Ovary (tissue), 10 donors: ENCODE measurements at places on chromosomes 5 and 9. TPM values are rescaled to one million over a fixed set of nuclear protein-coding genes. Genes with fewer than 3 reads are reported as not detected.
A peak's percentile ranks its signal among the peaks of the same experiment; 100 is the strongest.

DNA sequence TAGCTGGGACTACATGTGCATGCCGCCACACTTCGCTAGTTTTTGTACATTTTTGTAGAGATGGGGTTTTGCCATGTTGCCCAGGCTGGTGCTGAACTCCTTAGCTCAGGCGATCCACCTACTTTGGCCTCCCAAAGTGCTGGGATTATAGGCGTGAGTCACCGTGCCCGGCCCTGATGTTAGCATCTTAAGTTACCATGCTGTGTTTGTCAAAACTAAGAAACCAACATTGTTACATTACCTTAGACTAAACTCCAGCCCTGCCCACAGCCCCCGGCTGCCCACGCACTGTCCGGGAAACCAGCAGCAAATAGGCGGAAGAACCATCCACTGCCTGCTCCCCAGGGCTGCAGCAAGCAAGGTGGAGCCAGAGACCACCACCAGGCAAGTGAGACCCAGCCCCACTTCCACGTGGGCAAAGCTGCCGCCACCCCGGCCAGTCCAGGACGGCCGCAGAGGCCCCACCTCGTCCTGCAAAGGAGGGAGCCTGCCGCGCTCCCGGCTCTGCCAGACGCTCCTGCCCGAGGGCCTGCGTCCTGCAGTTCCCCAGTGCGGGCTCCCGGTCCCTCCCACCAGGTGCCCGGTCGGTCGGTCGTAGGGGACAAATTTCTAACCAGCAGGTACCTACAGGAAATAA, 35.7 kb upstream of the TXN start:
- DNase-seq: no peak

DNA sequence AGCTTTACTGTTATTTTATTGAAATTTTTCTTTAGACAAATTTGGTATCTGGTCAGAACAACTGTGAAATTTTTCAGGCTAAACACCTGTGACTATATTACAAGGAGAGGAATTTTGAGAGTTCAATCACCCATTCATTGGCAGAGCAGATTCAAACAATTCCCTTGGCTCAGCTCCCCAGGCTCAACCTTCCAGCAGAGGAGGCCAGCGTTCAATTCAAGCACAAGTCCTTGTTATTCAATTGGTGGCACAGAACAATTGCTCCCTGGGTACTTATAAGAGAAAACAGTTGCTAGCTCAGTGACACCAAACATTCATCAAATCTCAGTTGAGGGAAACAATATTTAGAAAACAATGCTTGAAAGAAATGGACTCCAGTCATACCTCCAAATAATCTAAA, 83.3 kb downstream of the SUSD1 start:
- no peak for DNase-seq

DNA sequence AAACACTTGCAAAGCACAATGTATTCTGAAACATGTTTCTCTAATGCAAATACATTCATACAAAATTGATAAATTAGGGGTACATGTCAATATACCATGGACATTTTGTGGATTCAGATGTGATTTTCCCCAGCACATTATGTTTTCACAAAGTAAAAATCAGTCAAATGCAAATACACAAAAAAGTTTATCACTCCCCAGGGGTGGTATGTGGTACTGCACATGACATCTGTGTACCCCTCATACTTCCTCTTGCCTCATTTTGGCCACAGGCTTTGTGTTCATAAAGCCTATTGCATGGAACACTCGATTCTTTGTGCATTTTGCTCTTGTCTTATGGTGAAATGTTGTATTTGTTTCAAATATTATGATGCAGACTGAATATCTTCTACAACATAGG, 116.8 kb upstream of the PDE4D start:
- no peak for DNase-seq

DNA sequence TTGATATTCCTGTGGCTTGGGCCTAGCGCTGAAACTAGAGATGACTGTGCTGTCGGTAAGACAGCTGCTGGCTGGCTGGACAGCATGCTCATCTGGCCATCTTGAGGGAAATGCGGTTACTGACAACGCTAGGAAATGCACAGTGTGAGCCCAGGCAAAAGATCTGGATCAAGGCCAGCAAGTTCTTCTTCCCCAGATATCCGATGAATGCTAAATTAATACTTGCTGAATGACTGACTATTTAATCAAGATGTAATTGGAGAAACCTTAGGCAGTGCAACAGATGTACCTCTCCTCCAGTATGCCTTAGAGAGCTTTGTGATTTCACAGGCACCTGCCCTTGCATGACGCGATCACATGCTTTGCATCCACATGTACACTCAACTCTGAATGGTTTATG, 659.1 kb downstream of the EFNA5 start:
- no peak for DNase-seq

GRCh38 chr5:178407646-178408045, 175.0 kb upstream of the PHYKPL start:
- no peak for DNase-seq

DNA sequence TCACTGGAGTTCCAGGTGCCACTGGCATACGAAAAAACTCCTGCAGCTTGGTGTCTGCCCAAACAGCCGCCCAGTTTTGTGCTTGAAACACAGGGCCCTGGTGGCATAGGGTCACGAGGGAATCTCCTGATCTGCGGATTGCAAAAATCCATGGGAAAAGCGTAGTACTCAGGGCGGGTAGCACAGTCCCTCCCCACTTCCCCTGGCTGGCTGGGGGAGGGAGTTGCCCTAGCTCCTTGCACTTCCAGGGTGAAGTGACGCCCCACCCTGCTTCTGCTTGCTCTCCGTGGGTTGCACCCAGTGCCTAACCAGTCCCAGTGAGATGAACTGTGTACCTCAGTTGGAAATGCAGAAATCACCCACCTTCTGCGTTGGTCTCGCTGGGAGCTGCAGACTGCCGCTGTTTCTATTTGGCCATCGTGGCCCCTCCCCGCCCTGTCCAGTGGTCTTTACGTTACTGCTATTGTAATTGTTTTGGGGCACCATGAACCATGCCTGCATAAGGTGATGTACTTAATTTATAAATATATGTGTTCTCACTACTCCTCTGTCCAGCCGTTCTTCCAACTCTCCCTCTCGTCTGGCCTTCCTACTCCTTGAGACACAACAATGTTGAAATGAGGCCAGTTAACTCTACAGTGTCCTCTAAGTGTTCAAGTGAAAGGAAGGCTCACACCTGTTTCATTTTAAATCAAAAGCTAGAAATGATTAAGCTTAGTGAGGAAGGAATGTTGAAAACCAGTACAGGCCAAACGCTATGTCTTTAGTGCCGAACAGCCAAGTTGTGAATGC, 65.9 kb downstream of the CCDC171 start:
- no peak for DNase-seq

DNA sequence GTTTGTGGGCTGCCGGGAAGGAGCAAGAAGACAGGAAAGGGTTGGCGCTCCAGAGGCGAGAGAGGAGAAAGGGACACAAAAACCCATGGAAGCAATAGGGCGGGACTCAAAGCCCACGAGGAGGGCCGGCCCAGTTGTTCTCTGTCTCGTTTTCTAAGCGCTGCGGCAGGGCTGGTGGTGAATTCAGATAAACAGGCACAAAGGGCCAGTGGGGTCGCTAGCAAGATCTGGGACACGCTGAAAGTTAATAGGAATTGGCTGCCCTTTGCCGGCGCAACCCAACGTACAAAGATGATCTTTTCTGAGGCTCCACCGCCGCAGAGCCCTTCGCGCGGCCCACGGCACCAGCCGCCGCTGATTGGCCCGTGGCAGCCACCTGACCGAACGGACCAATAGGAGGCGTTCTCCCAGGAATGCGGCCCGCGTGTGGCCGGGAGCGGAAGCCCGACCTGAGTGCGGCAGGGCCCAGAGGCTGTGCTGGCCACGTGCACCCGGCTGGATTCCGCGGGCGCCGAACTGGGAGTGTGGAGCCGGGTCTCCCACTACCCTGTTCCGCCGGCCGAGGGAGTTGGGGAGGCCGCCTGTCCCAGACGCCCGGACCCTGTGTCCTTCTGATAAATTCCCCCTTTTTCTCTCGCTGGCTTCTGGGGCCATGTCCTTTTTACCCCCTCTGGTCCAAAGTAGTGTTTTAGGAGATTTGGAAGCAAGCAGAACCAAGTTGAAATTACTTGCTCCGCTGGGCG, 16.8 kb upstream of the NSD1 start:
- peak; percentile 91 for DNase-seq

PCDHGB7 gene
- 8.0 TPM for polyA plus RNA-seq

GRCh38 chr9:26833792-26834191, 58.8 kb downstream of the CAAP1 start:
- no peak for DNase-seq

GRCh38 chr9:112809906-112810305, 59.3 kb downstream of the SNX30 start:
- no peak for DNase-seq
